Endothelial cell of umbilical vein (primary cell): ENCODE measurements at places on chromosomes 2 and 18. TPM values are rescaled to one million over a fixed set of nuclear protein-coding genes. Genes with fewer than 3 reads are reported as not detected.

GRCh38 chr2:110780461-110780860, 48.1 kb downstream of the ACOXL start:
- DNase-seq = no peak

GRCh38 chr18:49166327-49166726, 215.6 kb upstream of the SMAD7 start:
- no peak for DNase-seq

DNA sequence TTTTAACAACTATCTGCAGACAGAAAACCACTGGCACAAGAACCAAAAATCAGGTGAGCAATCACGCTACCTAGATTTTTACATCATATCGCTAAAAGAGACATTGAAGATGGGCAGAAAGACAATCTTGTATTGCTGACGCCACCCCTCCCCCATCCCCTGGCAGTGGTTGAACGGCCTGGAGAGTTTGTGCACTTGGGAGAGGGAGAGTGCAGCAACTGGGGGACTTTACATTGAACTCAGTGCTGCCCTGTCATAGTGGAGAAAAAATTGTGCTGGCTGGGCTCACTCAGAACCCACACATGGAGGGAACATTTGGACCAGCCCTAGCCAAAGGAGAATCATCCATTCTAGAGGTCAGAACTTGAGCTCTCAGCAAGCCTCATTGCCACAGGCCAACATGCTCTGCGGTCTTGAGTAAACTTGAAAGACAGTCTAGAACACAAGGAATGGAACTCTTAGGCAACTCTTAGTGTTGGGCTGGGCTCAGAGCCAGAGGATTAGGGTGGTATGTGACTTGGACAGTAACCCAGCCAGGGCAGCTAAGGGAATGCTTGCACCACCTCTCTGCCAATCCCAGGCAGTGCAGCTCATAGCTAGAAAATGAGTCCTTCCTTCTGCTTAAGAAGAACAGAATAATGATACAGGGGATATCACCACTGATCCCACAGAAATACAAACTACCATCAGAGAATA, 220.0 kb upstream of the CYP26B1 start:
- DNase-seq = peak; percentile 15

Gene TMEM178A
- total RNA-seq = 0.90 and 2.8 TPM in 2 replicates

Gene PROKR1
- total RNA-seq = not detected in 2 replicates

- DNase-seq = no peak
These were observed 149.3 kb downstream of the EML6 start for GRCh38 chr2:54872780-54873179.

DNA sequence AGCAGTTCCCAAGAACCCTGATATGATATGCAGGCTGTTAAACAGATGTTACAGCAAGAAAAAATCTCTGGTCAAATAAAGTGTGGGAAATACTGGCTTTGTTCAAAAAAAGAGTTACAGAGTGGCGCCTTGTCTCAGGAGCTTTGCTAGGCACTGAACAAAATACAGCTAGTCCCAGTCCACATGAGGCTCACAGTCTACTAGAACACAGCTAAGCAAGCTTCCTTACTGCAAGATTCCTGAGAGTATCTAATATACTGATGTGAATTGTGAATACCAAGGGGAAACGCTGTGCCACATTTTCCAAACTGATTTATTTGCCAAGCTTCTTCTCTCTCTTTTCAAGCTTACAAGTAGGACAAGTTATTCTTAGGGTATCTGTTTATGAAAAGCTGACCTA, 188.8 kb upstream of the NABP1 start:
- no peak for DNase-seq

- DNase-seq = no peak
These were observed 54.7 kb downstream of the THADA start for GRCh38 chr2:43541165-43541564.

Gene TP53I3
- total RNA-seq = 94.2 and 102 TPM in 2 replicates

Gene REEP1
- 0.21 and 0.53 TPM in 2 replicates for total RNA-seq

DNA sequence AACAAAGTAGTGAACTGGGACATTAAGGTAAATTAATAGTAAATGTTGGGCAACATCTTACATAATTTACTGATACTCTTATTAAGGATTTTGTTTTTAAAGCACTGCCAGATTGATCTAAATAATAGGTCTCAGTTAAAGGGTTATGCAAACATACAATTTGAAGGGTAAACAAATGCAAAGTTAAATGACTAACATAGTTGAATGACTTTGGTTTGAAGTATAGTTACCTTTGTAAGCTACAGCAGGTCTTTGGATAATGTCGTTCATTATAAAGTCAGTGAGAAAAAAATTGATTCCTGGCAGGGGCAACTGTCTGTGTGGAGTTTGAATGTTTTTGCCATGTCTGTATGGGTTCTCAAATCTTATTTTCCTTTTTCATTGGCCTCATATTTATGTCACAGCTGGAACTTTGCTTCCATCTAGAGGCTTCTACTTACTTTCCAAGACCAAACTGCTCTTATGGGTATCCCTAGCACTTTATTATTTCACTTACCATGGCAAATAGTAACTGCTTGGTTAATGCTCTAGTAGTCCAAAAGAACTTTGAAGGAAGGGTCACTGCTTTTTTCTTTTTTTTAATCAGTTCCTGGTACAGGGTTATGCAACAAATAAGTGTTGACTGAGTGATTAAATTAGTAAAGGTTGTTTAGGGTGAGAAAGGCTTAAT, 107.8 kb downstream of the NBEAL1 start:
- peak; percentile 12 for DNase-seq

Gene RHBDD1
- total RNA-seq = 16.1 and 19.4 TPM in 2 replicates

DNA sequence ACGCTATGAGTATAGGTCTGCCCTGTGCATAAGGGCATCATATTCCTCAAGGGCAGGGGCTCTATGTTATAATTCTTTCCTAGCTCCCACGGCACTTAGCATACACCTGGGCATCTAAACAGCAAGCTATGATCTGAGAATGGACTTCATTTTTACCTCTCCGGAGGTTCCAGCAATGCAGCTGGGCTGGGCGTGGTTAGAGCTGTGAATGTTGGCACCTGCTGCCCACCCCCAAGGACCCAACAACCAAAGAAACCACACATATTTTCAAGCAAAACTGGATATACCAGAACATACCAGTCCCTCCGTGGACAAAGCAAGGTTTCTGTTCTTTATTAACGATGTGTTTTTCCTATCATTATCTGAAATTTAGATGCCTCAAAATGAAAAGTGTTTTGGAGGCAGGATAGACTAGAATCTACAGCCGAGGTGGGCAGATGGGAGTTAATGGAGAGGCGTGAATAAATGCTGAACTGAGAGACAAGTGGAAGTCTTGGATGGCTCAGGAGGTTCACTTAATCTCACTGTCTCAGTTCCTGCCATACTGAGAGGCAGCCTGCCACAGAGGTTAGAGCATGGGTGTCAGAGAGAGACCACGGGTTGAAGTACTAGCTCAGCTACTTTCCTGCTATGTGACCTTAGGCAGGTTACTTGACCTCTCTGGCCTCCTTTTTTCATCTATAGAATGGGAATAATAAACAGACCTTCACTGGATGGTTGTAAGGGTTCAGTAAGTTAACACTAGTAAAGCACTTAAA, 186.6 kb upstream of the SMAD2 start:
- DNase-seq = no peak

DNA sequence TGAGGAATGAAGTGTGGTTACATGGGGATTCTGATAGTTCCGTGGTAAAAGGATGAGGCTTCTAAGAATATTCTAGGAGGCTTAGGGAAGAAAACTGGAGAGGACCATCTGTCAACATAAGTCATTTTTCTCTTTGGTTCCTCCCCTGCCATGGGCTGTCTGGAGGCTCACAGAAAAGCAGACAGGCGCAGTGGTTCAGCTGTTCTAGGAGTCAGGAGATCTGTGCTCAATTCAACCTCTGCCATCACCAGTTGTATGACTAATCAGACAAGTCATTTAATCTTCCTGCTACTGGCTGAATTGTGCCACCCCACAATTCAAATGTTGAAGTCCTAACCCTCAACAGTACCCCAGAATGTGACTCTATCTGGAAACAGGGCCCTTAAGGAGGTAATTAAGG, 36.4 kb downstream of the ADAM17 start:
- no peak for DNase-seq

DNA sequence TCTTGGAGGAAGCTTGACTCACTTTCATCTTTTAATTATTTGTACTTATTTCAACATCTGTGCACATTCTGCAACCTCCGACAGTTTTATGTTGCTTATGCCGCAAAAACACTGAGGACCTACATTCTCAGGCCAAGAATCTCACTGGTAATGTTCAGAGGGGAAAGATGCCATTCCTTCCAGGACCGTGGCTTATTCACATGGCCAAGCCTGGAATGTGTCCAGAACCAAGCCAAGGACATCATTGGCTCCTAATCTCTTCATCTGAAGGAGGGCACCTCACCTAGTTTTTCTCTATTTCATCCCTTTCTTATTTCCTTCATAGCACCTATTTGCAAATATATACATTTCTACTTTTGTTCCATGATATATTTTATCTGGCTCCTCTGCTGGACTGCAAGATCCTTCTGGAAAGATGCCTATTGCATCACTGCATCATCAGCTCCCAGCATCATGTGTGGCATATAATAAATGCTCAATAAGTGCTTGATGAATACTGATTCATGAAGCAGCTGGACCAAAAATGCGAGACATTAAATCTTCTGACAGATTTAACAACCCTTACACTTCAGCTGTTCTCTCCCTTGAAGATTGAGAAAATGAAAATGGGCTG, 377.1 kb downstream of the TNS1 start:
- no peak for DNase-seq

GRCh38 chr18:1528964-1529509, 624.4 kb downstream of the ADCYAP1 start:
- DNase-seq = no peak

DNA sequence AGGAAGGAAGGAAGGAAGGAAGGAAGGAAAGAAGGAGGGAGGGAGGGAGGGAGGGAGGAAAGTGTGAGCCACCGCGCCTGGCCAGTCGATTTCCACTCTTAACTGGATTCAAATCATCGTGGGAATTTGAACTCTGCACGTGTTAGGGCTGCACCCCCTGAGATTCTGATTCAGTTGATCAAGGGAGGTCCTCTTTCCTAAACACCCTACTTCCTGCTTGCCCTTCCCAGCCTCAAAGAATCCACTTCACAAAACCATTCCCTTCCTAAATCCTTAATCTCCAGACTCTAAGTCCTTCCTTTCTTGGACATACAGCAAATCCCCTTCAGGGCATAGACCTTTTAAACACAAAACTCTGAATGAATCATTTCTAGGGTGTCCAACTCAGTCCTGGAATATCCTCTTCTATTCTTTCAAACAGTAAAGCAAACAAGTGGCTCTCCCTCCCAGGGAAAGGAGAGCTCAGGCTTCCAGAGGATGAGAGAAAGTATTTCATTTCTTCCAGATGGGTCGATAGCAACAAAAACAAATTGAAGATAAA, 68.2 kb upstream of the MBOAT2 start:
- DNase-seq = no peak

DNA sequence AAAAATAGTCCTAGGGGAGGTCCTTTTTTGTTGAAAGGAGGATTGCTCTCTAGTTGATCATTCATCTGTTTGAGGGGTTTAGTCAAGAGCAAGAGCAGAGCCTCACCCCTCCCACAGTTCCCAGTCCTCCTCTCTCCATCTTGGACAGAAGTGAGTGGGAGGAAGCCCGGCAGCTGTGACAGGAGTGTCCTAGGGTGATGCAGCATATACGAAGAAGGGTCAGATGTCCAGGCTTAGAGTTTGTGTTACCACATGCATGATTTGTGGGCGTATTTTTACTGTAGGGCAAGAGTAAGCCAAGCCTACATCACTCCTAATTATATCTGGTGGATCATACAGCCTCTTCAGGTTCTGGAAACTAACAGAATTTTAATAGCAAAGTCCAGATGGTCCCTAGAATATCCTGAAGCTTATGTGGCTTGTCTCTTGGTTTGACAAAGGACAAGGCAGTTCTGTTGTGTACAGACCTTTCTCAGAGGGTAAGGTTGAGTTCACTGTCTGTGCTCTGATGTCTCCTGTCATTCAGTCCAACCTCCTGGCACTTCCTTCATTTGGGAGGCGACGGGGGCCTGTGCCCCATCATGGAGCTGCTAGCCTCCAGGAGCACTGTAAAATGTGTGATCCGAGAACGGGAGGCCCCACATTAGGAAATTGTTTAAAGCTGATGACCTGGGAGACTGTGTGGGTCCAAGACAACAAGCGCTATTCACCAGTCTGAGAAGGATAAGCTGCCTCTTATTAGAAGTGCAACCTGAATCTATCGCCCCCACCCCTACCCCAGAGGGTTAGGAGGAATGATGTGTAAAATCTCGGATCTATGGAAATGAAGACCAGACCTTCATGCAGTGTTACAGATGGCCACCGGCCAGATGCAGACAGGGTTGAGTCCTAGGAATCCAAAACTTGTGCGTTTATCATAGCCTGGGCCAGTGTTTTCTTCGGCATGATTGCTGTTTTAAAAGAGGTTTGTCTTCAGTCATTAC, 6.9 kb downstream of the CEP68 start:
- no peak for DNase-seq

Gene KCTD18
- 5.4 and 6.6 TPM in 2 replicates for total RNA-seq

DNA sequence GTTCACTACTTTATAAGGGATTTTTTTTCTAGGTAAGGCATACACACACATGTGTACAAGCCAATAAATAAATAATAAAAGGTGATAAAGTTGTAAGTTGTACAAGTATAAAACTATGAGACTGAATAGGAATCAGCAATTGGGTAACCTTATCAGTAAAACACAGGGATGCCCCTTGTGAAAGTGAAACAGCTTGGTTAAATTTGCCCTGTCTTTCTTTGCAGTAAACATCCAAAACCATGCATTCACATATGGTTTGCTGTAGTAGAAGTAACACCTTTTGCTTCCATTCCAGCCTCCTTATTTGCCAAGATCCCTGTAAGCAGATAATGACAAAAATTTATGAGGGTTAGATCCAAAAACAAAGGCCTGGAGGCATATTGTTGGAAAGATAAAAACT, 44.3 kb upstream of the NEUROD1 start:
- no peak for DNase-seq

Gene PROC
- not detected in 2 replicates for total RNA-seq

- DNase-seq = no peak
These were observed 17.6 kb downstream of the RAMP1 start for GRCh38 chr2:237876951-237877491.
